ENCODE measurements at places on chromosomes 6 and 20.

DNA sequence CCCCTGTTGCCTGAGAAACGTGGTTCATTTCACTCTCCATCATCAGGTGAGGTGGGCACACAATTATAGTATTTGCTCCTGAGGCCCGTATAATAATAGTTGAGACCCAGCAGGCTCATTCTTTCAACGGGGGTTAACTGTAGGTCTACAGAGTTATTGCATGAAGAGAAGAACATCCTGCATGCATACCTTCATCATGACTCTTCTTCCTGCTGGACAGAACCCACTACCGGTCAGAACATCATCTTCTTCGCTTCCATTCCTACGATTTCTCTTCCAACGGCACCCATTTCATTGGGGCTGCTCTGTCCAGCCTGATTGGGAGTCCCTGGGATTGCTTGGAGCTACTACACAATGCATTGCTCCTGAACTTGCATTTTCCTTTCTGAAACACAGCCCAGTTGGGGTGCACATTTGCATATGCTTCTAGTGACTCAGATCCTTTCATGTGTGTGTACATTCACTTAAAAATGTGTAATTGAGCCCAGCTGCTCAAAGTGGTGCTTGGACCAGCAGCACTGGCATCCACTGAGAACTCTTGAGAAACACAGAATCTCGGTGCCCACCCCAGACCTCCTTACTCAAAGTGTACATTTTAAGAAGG lies 57.4 kb downstream of the SLC24A3 start:
- no peak for DNase-seq

DNA sequence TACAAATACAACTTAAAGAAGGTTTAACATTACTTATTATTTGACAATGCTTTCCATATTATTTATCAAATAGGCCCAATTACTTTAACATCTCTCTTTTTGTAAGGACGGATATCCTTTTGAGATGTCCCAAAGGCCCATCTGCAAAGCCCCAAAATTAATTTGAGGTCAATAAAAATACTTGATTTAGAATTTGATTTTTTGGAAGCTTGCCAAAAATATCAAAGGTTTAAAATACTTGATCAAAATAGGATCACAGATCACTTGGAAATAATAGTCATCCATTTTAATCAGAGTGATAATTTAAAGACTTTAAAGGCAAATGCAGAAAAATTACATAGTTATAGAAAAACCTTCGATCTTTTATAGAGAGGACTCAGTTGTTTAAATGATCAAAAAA lies 8.1 kb downstream of the C6orf58 start:
- DNase-seq = no peak

- no peak for DNase-seq
Measured at GRCh38 chr6:125507987-125508655, 206.4 kb upstream of the HDDC2 start.

GRCh38 chr6:163308629-163309440 lies 105.7 kb upstream of the QKI start:
- DNase-seq = no peak

GRCh38 chr20:44413575-44414345 lies 58.3 kb downstream of the HNF4A start:
- no peak for DNase-seq

GRCh38 chr20:47389867-47390347 lies 33.4 kb upstream of the ZMYND8 start:
- no peak for DNase-seq

GRCh38 chr20:46581391-46581790 lies 30.9 kb upstream of the OCSTAMP start:
- DNase-seq = no peak

DNA sequence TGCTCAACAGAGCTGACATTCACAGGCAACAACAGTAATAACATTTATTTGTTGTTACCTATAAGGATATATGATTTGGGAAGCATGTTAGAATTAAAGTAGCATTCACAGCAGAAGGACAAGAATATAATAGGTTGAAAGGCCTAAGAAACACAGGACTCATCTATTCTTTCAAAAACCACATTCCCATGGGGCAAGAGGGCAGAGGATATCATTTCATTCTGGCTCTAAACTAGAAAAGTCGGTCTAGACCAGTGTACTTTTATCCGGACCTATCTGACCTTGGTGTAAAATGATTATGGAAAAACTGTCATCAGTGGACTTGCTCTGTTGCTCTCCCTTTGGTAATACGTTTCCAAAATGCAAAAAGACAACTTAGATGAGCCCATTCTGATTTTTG lies 914.7 kb upstream of the CITED2 start:
- DNase-seq = no peak

GRCh38 chr6:36154286-36154685 lies 24.0 kb downstream of the MAPK13 start:
- no peak for DNase-seq

- no peak for DNase-seq
Measured at GRCh38 chr6:22556266-22556665, 13.1 kb upstream of the HDGFL1 start.

DNA sequence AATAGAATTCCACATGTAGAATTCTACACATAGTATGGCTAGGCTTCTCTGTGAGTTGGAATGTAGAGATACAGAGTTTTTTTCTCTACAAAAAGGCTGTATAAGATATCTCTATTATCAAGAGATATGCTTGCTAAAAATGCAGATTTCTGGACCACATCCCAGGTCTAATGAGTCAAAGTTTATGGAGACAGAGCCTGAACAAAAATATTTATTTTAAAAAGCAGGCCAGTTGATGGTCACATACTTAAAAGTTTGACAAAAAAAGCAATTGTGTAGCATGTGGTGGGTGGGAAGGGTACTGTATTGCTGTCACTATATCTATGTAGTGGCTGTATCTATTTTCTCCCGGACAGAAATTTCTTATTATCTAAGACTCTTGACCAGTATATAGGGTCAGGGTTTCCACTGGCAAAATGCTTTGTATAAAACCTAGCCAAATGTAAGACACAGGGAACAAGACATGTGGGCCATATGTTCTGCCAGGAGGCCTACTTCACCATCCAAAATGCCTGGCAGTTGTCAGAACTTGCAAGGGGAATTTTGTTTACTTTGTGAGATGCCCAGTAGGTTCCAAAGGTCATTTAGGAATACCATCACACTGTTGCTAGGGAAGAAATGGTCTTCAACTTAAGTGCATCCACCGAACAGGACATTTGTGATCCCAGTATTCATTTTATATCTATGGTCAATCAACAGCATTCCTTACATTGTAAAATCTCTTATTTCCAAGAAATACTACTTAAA lies 60.6 kb downstream of the SHPRH start:
- no peak for DNase-seq

GRCh38 chr6:4460586-4461475 lies 315.4 kb upstream of the CDYL start:
- no peak for DNase-seq

GRCh38 chr20:54058420-54059139 lies 11.8 kb downstream of the BCAS1 start:
- DNase-seq = no peak

GRCh38 chr6:42405021-42405420 lies 46.7 kb downstream of the TRERF1 start:
- no peak for DNase-seq

GRCh38 chr6:133165235-133165634 lies 75.9 kb upstream of the EYA4 start:
- no peak for DNase-seq

- DNase-seq = no peak
Measured at GRCh38 chr6:121652726-121653623, 217.5 kb downstream of the GJA1 start.

GRCh38 chr20:56778765-56779195 lies 149.7 kb downstream of the TFAP2C start:
- DNase-seq = no peak

GRCh38 chr20:62703853-62704228 lies 4.8 kb upstream of the NTSR1 start:
- DNase-seq = no peak

DNA sequence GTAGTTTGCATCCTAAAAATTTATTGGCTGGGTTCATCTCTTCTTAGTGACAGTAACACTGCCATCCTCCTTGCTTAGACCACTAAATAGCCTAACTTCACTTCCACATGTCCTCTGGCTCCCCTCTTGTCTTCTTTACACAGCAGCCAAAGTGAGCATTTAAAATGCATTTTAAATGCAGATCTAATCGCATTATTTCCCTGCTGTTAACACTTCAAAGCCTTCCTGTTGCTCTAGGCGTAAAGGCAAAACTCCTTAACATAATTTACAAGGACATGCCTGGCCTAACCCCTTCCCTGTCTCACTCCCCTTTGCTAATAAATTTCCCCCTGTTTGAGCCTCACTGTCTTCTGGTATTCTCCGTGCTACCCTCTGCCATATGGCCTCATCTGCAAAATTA lies 26.5 kb downstream of the NKAIN2 start:
- no peak for DNase-seq

- no peak for DNase-seq
Measured at GRCh38 chr6:44306710-44307109, 6.4 kb downstream of the AARS2 start.

- DNase-seq = no peak
Measured at GRCh38 chr6:161745594-161746141, 471.8 kb upstream of the AGPAT4 start.

- DNase-seq = no peak
Measured at GRCh38 chr6:106170030-106170791, 84.1 kb downstream of the PRDM1 start.

DNA sequence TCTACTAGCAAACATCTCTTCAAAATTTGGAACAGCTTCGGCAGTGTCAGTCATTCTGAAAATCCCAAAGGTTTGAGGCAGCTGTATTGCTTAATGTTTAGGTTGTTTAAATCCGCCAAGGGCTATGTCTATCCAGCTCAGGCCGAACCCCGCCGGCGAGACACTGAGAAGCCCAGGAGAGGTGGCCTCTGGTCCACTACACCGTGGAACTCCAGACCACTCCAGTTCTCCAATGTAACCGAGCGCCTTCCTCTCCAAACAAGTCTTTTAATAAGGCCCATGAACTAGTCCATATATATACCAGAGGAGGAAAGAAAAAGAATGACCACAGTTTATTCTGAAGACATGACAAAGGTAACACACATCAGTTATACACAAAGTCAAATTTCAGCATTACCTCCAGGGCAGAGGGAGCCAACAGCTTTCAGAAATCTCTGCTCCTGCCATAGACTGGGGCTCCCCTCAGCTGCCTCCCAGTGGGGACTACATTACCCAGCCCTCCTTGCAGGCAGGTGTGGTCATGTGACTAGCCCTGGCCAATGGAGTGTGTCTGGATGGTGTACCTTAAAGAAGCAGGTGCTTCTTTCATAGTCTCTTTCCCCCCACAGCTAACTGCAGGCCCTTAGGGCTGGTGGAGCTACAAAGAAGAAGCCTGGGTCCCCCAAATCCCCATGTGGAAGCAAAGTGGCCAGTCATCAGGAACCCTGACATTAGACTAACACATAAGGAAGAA lies at the start of gene RAMACL:
RAMACL (minus strand) TSS at position 255 of the 733 bp plus-strand sequence; CDS start at position 54, 201 bp downstream.
- peak; percentile 20 for DNase-seq

- DNase-seq = no peak
Measured at GRCh38 chr6:19121521-19121920, 715.6 kb upstream of the ID4 start.

DNA sequence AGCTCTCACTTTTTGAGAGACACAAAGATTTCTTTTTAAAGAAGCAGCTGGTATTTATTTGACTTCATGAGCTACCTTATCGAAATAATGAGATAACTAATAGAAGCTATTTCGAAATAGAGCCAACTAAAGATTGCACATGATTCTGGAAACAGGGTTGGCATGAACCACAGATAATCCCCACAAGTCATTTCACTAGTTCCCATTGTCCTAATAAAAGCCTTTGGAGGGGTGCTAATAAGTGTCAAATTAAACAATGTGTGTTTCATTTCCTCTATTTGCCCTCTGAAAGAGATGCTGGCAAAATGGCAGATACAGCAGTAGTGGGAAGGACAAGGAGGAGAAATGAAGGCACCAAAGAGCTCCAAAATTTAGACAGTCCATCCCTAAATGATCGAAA lies 78.6 kb upstream of the RIPOR2 start:
- DNase-seq = no peak

DNA sequence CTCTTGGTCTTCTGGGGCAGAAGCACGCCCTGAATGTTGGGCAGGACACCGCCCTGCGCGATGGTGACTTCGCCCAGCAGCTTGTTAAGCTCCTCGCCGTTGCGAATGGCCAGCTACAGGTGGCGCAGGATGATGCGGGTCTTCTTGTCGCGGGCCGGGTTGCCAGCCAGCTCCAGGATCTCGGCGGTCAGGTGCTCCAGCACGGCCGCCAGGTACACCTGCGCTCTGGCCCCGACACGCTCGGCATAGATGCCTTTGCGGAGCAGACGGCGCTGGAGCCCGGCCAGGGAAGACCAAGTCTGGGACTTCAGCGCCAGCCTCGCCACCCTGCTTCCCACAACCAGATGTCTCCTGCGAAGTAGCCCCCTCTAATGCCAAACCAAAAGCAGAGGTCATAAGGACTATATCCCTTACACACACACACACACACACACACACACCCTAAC lies 8.0 kb upstream of the SLC17A3 start:
- peak; percentile 34 for DNase-seq

GRCh38 chr6:128606611-128607010 lies 86.2 kb upstream of the PTPRK start:
- DNase-seq = no peak

GRCh38 chr6:50007819-50008218 lies 14.0 kb downstream of the DEFB110 start:
- DNase-seq = no peak

DNA sequence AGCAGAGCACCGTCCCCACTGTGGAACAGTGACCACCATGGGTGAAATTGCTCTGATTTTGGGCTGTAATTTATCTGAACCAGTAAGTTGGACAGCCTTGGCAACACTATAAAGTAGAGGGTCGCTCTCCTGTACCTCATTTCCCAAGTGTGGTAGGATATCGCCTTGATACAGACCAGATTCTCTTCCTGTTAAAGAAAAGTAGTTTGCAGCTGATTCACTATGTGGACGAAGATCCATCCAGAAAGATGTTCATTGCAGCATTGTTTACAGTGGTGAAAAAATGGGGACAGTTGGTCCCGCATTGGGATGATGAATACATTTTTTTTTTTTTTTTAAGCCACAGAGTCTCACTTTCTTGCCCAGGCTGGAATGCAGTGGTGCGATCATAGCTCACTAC lies 74.3 kb downstream of the SLX4IP start:
- DNase-seq = no peak

GRCh38 chr6:24666097-24666640 lies 530 bp downstream of the TDP2 start:
- DNase-seq = peak; percentile 50

GRCh38 chr20:3787324-3788014 lies 929 bp upstream of the CENPB start:
- DNase-seq = no peak

- no peak for DNase-seq
Measured at GRCh38 chr20:50188287-50188688, 2.3 kb upstream of the CEBPB start.
